Stimulated activated CD4-positive, alpha-beta T cell treated with anti-CD3 and anti-CD28 coated beads, TNF-alpha, amount 100 ng/mL, for 1 hour (primary cell): ENCODE measurements at places on chromosomes 4 and X.

- no peak for DNase-seq
These were observed 46.5 kb downstream of the RAI2 start for GRCh38 chrX:17814557-17814956.

- no peak for DNase-seq
These were observed 859.4 kb upstream of the FTHL17 start for GRCh38 chrX:31931225-31931624.

DNA sequence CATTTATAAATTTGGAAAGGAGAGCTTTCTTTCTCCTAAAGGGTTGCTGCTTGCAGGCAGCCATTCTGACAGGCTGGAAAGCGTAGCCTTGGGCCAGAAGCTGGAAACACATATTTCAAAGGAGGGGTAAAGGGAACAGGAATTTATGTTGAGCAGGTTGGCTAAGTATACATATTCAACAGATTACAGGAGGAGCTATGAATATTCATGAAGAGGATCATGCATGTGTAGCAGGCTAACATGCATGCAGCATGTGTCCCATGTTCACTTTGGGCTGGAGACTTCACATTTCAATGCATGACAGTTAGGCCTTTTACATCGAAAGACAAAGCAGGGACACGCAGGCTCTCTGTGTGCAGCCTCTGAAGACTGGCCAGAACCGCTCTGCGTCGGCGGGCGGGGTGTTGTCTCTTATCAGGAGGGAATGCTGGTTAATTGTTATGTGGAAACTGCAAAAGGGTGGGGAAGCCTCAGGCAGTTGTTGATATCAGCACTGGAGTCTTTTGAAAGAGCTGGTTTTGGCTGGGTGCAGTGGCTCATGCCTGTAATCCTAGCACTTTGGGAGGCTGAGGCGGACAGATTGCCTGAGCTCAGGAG lies 31.5 kb downstream of the CASP3 start:
- no peak for DNase-seq

DNA sequence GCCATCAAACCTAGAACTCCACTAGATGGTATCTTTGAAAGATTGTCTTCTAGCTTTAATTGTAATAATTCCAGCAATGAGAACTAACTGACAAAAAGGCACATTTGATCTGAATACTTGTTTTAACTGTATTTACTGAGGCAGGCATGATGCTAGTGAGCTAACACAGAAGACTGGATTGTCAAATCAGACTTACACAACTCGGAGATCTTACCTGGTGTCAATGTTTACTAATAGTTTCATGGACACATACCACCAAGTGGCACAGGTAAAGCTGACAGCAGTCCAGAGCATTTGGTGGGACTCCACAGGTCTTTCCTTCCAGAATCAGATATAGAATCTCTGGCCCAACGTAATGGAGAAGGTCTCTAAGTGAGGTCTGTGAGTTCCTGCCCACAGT lies 229.9 kb upstream of the BOD1L1 start:
- no peak for DNase-seq

DNA sequence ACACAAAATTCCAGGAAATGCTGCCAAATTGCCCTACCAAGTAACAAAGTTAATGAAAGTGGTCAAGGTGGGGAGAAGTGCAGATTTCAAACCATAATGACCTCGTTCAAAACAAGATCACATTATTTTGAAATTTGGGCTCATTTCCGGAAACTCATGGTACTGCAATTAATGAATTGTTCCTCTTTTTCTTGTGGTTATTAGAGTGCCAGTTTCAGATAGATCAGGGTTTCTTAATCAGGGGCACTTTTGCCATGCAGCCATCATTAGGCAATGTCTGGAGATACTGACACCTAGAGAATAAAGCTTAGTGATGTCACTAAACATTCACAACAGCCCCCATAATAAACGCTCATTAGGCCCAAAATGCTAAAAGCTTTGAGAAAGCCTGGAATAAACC lies 381.5 kb upstream of the GALNT7 start:
- DNase-seq, result no peak

DNA sequence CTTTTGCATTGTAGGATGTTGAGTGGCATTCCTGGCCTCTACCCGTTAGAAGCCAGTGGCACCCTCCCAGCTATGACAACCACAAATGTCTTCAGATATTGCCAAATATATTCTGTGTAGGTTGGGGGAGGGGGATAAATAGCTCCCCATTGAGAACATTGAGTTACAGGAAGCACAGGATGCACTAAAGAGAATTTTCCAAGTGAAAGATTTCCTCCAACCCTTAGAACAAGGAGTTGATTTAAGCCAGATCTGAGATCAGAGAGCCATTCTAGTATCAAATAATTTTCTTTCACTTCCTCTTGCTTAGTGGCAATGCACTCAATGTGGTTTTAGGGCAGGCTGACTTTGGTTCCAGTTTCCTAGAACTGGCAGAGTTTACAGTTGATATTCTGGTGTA lies 436.6 kb downstream of the C4orf33 start:
- DNase-seq, result no peak

DNA sequence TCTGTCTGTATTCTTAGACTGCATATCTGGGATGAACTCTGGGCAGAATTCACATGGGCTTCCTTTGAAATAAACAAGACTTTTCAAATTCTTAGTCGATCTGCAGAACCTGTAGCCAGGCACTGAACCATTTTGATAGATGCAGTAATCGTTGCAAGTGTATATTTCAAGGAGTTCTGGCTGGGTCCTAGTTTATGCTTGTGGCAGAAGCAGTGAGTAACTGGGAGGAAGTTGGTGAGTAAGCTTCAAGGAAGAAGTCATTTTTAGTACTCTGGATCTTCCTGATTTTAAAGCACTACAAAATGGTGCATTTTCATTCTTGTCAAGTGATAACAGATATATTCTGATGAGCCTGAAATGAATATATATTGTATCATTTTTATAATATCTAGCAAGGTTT lies 9.5 kb downstream of the HPRT1 start:
- no peak for DNase-seq

GRCh38 chrX:115560978-115561604 lies at the start of gene PLS3:
Gene PLS3, plus strand, starts transcription at chrX:115561174. Its CDS starts 49,077 bp downstream, at chrX:115610251.
- no peak for DNase-seq

DNA sequence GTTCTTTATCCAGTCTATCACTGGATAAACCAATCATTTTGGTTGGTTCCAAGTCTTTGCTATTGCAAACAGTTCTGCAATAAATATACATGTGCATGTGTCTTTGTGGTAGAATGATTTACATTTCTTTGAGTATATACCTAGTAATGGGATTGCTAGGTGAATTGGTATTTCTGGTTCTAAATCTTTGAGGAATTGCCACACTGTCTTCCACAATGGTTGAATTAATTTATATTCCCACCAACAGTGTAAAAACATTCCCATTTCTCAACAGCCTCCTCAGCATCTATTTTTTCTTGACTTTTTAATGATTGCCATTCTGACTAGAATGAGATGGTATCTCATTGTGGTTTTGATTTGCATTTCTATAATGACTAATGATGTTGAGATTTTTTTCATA lies 791.7 kb upstream of the AGA start:
- no peak for DNase-seq

GRCh38 chr4:38539501-38539900 lies 124.5 kb upstream of the KLF3 start:
- no peak for DNase-seq

- DNase-seq, result no peak
These were observed 2.4 kb upstream of the CTAG2 start for GRCh38 chrX:154655786-154656185.

DNA sequence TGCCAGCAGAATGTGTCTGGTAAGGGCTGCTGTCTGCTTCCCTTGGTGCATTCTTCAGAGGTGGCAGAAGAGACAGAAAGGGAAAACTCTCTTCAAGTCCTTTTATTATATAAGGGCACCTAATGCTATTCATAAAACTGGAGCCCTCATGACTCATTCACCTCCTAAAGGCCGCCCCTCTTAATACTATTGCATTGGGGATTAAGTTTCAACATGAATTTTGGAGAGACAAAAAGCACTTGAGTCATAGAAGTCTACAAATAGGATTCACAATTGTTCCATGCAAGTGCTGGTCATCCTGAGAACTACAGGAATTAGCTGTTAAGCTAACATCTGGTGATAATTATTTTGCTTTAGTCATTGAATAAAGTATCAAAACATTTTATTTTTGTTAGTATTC lies 349.5 kb downstream of the HS3ST1 start:
- DNase-seq, result no peak

- DNase-seq, result no peak
These were observed 85.6 kb downstream of the SLIT2 start for GRCh38 chr4:20337261-20337664.

- DNase-seq, result no peak
These were observed 17.9 kb upstream of the NSUN7 start for GRCh38 chr4:40731792-40732245.

DNA sequence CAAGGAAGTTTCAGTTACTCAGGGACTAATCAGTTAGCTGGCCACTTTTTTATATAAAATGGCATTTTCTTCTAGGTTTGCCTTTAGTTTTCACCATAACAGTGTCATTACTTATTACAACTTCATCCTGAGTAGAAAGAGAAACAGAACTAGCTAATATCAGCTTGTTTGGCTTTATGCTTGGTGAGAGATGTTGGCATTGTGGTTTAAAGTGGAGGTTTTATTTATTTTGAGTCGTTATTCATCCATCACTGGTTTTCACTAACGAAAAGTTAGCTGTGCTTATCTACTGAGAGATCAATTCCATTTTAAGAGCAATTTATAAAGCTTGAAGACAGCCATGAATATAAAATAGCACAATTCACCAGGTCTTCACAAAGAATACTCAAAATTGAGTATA lies 714.5 kb downstream of the GRID2 start:
- DNase-seq, result no peak

GRCh38 chr4:149031399-149031798 lies 589.2 kb upstream of the NR3C2 start:
- DNase-seq, result no peak

- no peak for DNase-seq
These were observed 13.4 kb upstream of the PLCXD1 start for GRCh38 chrX:267771-268261.

DNA sequence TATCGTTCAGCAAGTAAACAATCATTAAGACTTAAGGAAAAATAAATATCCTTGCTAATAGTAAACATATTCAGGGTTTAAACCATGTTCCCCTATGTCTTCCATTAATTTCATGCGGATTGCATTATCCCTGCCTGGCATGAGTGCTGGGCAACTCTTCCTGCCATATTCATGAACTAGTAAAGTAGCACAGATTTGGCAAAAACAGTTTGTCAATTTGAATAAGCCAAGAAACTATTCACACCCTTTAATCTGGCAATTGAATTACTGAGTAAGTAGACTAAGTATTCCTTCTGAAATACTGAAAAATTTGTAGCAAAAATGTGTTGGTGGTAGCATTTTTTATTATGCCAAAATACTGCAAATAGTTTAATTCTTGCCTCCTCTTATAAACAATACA lies 512.0 kb downstream of the NLGN4X start:
- no peak for DNase-seq

- DNase-seq, result no peak
These were observed 30.1 kb upstream of the SCOC start for GRCh38 chr4:140343303-140343702.

DNA sequence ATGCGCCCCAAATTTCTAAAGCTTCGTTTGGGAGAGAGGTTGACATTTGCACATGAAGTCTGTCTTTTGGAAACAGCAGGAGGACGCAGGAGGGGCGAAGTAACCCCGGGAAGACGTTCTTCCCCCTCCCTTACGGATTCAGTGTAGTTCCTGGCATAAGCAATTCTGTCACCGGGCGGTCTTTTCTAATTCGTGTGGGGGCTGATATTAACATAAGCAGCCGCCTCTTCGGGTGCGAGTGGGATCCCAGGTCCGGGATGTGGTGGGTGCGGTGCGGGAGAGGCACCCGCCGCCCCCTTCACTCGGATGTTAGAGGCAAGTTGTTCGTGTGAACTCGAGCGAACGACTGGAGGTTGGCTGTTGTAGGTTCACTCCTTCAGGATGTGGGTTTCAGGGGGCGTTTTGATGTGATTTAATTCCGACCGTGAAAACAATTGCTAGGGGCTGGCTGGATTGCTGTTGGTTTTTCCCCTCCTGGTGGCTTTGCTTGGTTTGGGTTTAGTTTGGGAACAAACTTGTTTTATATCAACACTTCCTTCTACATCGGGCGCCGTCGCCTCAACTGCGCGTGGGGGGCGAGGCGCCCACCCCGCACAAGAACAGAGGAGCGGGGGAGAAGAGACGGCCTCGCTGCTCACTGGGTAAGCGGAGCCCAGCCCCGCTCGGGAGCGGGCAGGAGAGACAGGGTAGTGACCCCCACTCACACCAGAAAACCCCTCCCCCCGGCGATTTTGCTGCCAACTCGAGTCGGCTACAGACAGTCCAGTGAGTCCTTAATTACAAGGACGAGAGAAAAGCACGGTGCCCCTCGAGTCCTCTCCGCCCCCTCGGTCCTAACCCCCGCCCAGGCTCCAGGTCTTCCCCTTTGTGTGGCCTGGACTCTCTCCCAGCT lies 2.9 kb upstream of the LEF1 start:
- no peak for DNase-seq

DNA sequence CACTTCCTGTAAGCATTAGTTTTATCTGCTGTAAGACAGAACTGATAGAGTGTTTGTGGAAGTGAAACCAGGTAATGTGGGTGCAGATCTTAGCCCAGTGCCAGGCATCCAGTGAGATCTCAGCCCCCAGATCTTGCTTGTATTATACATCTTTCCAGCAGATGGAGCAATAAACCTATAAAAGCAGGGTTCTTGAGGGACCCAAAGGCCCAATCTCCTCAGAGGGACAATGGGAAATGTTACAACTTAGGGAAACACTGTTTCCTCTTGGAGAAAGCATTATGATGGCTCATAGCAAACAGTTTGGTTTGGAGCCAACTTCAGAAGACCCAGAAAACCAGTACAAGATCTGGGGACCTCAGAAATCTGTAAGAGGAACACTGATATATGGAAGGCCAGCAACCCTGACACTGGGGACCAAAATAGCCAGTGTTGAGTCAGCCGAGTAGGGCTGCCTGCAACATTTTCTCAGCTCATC lies 206.3 kb downstream of the SLC7A11 start:
- DNase-seq, result no peak

GRCh38 chr4:109939190-109939589 lies 26.5 kb downstream of the EGF start:
- DNase-seq, result no peak

GRCh38 chr4:81038636-81039350 lies 8.3 kb downstream of the BMP3 start:
- DNase-seq, result no peak

- DNase-seq, result no peak
These were observed 23.7 kb downstream of the AMOT start for GRCh38 chrX:112816908-112817307.

- DNase-seq, result no peak
These were observed 2332.4 kb downstream of the ARAP2 start for GRCh38 chr4:33911959-33912358.

GRCh38 chrX:9184211-9184610 lies 150.3 kb upstream of the FAM9B start:
- no peak for DNase-seq

DNA sequence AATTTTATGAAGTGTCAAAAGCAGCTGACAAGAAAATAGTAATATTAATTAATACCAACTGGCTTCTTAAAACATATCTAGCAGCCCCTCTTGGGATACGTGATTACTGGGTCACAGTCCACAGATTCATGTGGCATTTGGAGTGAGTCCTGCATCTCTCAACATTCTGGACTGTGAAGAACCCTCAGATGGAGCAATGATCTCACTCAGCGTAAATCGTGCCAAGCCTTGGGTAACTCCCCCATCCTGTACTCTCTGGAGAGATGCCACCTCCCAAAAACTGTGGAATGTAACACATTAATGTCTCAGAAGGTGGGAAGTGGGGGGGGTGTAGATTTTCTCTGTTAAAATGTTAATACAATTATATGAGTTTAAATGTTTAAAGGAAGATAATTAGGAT lies 118.2 kb upstream of the IQCM start:
- DNase-seq, result no peak
